Glutamatergic neuron (in vitro differentiated cells): ENCODE measurements at places on chromosomes 2 and 18. TPM values are rescaled to one million over a fixed set of nuclear protein-coding genes. Genes with fewer than 3 reads are reported as not detected.
A peak's percentile ranks its signal among the peaks of the same experiment; 100 is the strongest.

GRCh38 chr18:48769006-48769636 is 181.6 kb downstream of the SMAD7 start:
- H3K4me3 ChIP-seq: no peak overlapping the region
- H3K27ac ChIP-seq: no peak overlapping the region
- peaks cover 7% of the 10 kb centered on the region for H3K4me1 ChIP-seq
- peaks cover 13% of the 10 kb centered on the region for H3K27me3 ChIP-seq
- DNase-seq: no peak

The RESP18 gene
- total RNA-seq: not detected

DNA sequence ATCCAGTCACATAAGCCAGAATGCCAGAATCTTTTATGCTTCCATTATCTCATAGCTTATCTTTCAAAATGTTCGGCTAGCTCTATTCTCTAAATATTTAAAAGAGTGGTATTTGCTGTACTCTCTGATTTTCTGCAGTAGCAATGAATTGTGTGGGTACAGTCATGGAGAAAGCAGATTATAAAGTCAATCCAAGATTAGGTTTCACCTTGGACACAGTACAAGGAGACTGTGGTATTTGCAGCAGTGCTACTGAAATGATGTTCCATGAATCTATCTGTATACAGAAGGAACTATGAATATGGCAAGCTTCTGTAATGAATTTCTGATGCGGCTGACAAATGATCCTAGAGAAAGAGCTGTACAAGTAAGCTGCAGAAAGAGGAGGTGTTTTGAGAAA is 15.4 kb upstream of the DSEL start:
- DNase-seq: no peak
- no peaks in the 10 kb centered on the region for H3K4me1 ChIP-seq
- no peak overlapping the region for H3K4me3 ChIP-seq

The ICA1L gene
- 12.0 TPM for total RNA-seq

DNA sequence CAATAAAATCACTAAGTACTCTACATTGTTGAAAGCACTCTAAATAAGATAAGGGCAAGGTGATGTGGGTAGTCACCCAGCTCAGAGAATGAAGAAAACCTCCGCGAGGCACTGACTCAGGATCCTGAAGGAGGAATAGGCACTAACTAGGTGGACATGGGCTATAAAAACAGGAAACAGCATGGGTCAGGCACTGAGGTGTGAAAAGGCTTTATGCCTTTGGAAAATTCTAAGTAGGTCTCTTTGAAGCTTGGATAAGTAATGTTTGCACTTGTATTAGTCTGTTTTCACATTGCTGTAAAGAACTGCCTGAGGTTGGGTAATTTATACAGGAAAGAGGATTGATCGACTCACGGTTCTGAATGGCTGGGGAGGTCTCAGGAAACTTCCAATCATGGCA is 161.6 kb downstream of the EPHA4 start:
- H3K4me1 ChIP-seq: no peaks in the 10 kb centered on the region
- no peak overlapping the region for H3K27ac ChIP-seq
- H3K27me3 ChIP-seq: peaks cover 5% of the 10 kb centered on the region
- H3K36me3 ChIP-seq: peaks cover 10% of the 10 kb centered on the region
- DNase-seq: no peak
- H3K4me3 ChIP-seq: no peak overlapping the region

DNA sequence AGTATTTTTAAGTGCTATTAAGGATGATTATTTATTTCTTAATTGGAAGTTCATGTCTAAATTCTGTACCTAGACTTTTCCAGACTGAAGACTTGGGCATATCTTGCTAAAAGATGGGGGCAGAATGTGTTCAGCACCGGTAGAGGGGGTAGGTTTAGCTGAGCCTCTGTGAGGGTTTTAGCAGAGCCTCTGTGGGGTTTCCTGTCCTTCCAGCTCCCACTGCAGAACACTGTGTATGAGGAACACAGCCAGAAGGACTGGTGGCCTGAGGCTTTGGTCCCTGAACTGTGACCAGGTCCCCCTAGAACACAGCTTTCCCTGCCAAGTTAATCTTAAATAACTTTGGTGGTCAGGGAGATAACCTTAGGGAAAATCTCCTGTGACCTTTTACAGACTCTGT is 123.4 kb upstream of the EPC2 start:
- H3K36me3 ChIP-seq: peaks cover 4% of the 10 kb centered on the region
- no peak for DNase-seq
- H3K27ac ChIP-seq: no peak overlapping the region
- H3K4me3 ChIP-seq: no peak overlapping the region
- no peaks in the 10 kb centered on the region for H3K4me1 ChIP-seq
- no peaks in the 10 kb centered on the region for H3K27me3 ChIP-seq

GRCh38 chr2:136008205-136008865 is 22.9 kb upstream of the DARS1 start:
- peaks cover 7% of the 10 kb centered on the region for H3K36me3 ChIP-seq
- no peak for DNase-seq
- H3K27me3 ChIP-seq: peaks cover under 1% of the 10 kb centered on the region
- peaks cover 9% of the 10 kb centered on the region for H3K4me1 ChIP-seq

DNA sequence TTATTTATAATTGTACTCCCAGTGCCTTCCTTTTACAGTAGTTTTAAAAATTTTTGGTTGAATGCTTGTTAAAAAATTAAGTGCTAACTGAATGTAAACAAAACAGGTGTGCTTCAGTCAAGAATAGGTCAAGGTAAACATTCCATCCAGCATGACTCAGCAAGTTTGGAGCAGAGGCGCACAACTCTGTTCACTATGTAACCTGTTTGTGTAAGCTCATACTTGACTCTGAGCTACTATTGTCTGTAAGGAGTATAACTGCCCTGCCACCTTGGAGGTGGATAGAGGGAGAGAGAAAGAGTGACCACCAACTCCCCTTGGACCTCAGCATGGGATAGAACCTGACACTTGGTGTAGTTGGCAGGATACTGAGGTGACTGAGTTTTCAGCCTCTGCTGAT is 207.4 kb upstream of the SYT4 start:
- H3K36me3 ChIP-seq: peaks cover 9% of the 10 kb centered on the region
- no peak for DNase-seq
- no peak overlapping the region for H3K27ac ChIP-seq

DNA sequence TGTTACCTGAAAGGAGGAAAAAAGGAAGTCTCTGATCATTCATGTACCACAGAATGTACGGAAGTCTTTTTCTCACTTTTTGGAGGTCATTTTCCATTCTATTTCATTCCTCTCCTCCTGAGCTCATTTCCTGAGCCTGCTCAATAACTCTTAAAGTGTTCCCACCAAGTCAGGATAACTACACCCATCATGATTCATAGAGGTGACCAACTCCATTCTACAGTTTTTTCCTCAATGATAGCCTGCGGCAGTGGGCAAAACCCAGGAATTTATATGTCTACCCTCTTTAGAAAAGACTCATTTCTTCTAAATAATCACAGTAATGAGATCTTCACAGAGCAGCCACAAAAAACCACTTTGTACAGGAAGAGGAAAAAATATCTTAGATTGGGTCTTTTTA is 372.5 kb downstream of the RBM43 start:
- H3K4me3 ChIP-seq: no peak overlapping the region
- no peak for DNase-seq
- H3K4me1 ChIP-seq: peaks cover 6% of the 10 kb centered on the region
- no peak overlapping the region for H3K27ac ChIP-seq
- H3K27me3 ChIP-seq: no peaks in the 10 kb centered on the region

DNA sequence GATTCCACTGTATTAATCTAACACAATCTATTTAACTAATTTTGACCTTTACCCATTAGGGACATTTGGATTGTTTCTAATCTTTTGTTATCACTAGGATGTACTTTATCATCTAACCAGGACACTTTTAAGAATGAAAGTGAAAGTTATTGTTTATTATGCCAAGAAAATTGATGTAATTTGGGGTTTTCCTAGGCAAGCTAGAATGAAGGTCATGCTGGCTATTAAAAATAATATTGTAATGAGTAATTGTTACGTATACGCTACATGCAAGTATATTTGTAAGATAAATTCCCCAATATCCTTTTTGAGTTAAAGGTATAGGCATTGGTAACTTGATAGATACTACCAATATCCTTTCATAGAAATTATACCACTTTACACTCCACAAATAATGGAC is 74.6 kb downstream of the COL5A2 start:
- H3K36me3 ChIP-seq: no peaks in the 10 kb centered on the region
- no peak overlapping the region for H3K27ac ChIP-seq
- H3K4me1 ChIP-seq: no peaks in the 10 kb centered on the region
- H3K27me3 ChIP-seq: no peaks in the 10 kb centered on the region

- H3K27ac ChIP-seq: peak overlapping the region; percentile 68
- no peaks in the 10 kb centered on the region for H3K36me3 ChIP-seq
- H3K4me3 ChIP-seq: no peak overlapping the region
- peaks cover 4% of the 10 kb centered on the region for H3K27me3 ChIP-seq
- peak; percentile 44 for DNase-seq
Measured at GRCh38 chr2:82735336-82735735, 1723.7 kb downstream of the SUCLG1 start.

GRCh38 chr18:74950479-74950878 is 258.5 kb downstream of the PTGR3 start:
- H3K27me3 ChIP-seq: no peaks in the 10 kb centered on the region
- H3K36me3 ChIP-seq: peaks cover 4% of the 10 kb centered on the region
- H3K4me3 ChIP-seq: no peak overlapping the region
- H3K4me1 ChIP-seq: peaks cover 9% of the 10 kb centered on the region

- DNase-seq: no peak
- no peak overlapping the region for H3K27ac ChIP-seq
- H3K36me3 ChIP-seq: no peaks in the 10 kb centered on the region
- H3K4me3 ChIP-seq: no peak overlapping the region
Measured at GRCh38 chr2:14642499-14642898, 10.0 kb downstream of the LRATD1 start.

- H3K4me1 ChIP-seq: peaks cover 9% of the 10 kb centered on the region
- no peaks in the 10 kb centered on the region for H3K36me3 ChIP-seq
- no peak overlapping the region for H3K27ac ChIP-seq
- H3K4me3 ChIP-seq: no peak overlapping the region
- DNase-seq: no peak
- H3K27me3 ChIP-seq: peaks cover 8% of the 10 kb centered on the region
Measured at GRCh38 chr2:200471928-200472645, 37.8 kb downstream of the KCTD18 start.

DNA sequence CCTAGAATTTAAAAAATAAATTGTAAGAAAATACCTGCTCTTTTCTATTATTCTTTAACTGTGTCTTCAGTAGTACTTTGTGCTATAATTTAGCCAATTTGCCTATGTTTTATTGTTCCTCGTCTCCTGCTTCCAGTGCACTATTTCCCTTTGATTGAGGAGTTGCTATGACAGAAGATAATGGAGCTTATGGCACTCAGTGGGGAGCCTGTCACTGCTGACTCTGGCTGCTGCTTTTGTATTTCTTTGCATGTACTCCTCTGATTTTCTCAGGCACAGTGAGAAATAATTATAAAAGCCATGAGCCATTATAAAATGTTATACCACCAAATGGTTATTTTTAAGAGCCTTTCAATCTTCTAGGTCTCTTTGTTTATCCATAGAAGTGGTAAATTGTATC is 1310.8 kb upstream of the SLC39A10 start:
- no peaks in the 10 kb centered on the region for H3K4me1 ChIP-seq
- H3K27me3 ChIP-seq: no peaks in the 10 kb centered on the region
- no peak overlapping the region for H3K27ac ChIP-seq
- H3K4me3 ChIP-seq: no peak overlapping the region
- DNase-seq: no peak
- no peaks in the 10 kb centered on the region for H3K36me3 ChIP-seq

The LYPD1 gene
- 1.1 TPM for total RNA-seq

DNA sequence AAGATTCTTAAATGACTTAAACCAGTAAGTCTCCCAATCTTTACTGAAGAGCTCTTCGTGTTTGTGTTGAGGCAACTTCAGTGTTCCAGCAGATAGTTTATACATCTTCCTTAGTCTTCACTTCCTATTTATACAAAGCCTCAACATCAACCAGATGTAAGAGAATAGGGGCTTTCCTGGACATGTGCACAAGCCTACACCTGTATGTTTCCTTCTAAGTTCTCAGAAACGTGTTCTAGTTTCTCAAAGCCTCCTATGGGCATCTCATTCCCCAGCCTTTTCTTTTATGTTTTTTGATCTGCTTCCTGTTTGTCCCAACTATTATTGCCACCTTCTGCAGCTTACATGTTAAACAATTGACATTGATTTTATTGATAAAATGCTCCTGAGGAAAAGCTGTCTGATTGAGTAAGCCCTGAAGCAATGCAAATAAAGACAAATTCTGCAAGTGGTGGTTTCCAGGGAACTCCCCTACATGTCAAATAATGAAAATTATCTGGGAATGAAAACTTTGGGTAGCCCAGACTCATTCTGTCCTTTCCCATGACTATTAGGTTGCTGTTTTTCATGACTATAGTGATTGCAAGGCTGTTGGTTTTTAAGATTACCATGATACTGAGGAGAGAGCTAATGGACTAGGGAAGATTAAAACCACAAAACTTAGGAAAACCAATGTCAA is 663.3 kb upstream of the ACVR2A start:
- no peak for DNase-seq
- no peak overlapping the region for H3K27ac ChIP-seq
- peaks cover 16% of the 10 kb centered on the region for H3K36me3 ChIP-seq
- no peak overlapping the region for H3K4me3 ChIP-seq
- H3K27me3 ChIP-seq: no peaks in the 10 kb centered on the region
- peaks cover 10% of the 10 kb centered on the region for H3K4me1 ChIP-seq

GRCh38 chr18:446941-447560 is 53.5 kb downstream of the COLEC12 start:
- no peak for DNase-seq
- H3K4me1 ChIP-seq: no peaks in the 10 kb centered on the region
- no peaks in the 10 kb centered on the region for H3K27me3 ChIP-seq
- no peak overlapping the region for H3K4me3 ChIP-seq
- no peak overlapping the region for H3K27ac ChIP-seq

The ITGA4 gene
- 5.4 TPM for total RNA-seq

- peak within 1 kb of the TSS; percentile 99 for H3K4me3 ChIP-seq
- no peak within 1 kb of the TSS for H3K27ac ChIP-seq
- peak; percentile 76 for DNase-seq
- peaks cover 6% of the 10 kb centered on the region for H3K27me3 ChIP-seq
Measured at GRCh38 chr2:124025171-124025580, at the start of gene CNTNAP5. Gene CNTNAP5, plus strand, starts transcription at chr2:124025287. Its CDS starts 364 bp downstream, at chr2:124025651.

- H3K4me1 ChIP-seq: no peaks in the 10 kb centered on the region
- peaks cover 8% of the 10 kb centered on the region for H3K36me3 ChIP-seq
- no peaks in the 10 kb centered on the region for H3K27me3 ChIP-seq
Measured at GRCh38 chr2:47798631-47799030, 15.7 kb downstream of the MSH6 start.
